ENCODE measurements at places on chromosomes 3 and 15.

GRCh38 chr3:12991481-12991837 is 81.8 kb downstream of the IQSEC1 start:
- no peak for DNase-seq

DNA sequence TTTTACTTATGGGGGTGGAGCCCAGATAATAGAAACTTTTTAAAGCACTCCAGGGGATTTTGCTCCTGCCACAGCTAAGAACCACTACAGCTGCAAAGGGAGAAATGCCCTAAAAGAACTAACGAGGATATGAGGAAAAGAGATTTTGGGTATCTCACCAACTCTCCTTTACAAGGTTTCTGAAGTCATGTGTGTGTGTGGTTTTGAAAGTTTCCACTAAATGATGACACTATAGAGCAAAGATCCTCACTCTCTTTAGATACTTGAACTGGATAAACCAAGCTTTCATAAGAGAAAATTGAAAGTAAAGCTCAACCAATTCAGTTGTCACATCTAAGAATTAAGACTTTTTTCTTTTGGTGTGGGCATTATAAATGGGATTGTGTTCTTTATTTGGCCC is 455.3 kb upstream of the ALCAM start:
- DNase-seq: no peak

- no peak for DNase-seq
Observed at GRCh38 chr3:37661615-37662306, 199.9 kb upstream of the CTDSPL start.

GRCh38 chr3:35931867-35932266 is 292.5 kb downstream of the ARPP21 start:
- no peak for DNase-seq

GRCh38 chr3:112334691-112335433 is 1.9 kb downstream of the CD200 start:
- no peak for DNase-seq

DNA sequence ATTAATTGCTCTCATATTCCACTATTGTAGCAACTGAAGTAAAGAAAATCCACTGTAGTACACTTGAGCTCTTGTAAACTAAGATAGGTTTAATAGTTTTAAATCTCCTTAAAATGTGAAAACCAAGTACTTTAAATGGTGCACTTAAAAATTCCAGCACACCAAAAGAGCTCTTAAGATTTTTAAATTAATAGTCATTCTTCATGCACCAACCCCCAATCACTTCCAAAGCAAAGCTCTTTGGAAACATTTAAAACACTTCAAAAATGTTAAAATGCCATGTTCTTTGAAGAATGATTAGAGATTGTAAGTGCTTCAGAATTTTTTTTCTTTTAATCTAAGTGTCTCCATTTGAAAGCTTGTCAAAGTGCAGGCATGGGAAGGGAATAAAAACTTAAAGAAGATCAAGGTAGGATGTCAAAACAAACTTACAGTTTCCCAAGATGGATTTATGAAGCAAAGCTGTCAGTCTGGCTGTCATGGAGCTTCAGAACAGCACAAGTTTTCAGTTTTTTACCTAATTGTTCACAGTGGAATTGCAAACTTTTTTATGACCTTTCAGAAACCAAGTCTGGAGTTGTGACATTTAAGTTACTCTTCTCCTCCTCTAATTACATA is 84.3 kb downstream of the ARPP21 start:
- no peak for DNase-seq

DNA sequence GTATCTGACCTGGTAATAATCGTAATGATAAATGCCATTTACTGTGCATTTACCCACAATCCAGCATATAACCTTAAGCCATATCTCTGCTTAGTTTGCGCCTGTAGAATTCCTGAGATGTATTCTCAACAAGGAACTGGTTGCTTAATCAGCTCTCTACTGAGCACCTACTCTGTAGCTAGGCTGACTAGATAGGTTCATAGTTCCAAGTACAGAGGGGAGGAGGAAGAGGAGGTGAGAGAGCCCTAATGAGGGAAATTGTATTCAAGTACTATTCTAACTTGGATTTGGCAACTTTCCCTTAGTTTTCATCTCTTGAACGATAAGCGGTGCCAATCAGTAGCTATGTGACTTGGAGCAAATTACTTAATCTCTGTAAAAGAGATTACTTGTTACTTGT is 5.6 kb upstream of the AKAP13 start:
- no peak for DNase-seq

GRCh38 chr3:144403040-144403457 is 431.4 kb downstream of the DIPK2A start:
- DNase-seq: no peak

- no peak for DNase-seq
Observed at GRCh38 chr15:60118146-60118545, 114.0 kb downstream of the FOXB1 start.

GRCh38 chr15:78437107-78437761 is 782 bp upstream of the IREB2 start:
- DNase-seq: no peak

GRCh38 chr3:187920913-187921312 is 175.6 kb upstream of the BCL6 start:
- no peak for DNase-seq

- no peak for DNase-seq
Observed at GRCh38 chr3:20324664-20325478, 138.9 kb upstream of the SGO1 start.

DNA sequence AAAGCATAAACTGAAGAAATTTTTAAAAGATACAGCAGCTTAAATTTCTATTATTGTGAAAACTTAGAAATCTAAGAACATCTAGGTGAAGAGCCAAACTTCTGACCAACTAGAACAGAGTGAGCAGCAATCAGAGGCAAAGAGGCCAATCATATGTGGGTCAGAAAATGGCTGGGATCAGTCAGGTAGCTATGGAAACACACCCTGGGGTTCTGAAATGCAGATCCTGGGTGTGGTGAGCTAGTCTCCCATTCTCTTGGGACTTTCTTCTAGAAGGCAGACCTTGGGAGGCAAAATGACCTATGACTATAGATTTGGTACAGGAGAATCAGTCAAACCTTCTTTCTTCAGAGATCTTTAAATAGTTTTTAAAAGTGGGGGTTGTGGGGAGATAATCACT is 385.8 kb downstream of the TBC1D5 start:
- DNase-seq: no peak

DNA sequence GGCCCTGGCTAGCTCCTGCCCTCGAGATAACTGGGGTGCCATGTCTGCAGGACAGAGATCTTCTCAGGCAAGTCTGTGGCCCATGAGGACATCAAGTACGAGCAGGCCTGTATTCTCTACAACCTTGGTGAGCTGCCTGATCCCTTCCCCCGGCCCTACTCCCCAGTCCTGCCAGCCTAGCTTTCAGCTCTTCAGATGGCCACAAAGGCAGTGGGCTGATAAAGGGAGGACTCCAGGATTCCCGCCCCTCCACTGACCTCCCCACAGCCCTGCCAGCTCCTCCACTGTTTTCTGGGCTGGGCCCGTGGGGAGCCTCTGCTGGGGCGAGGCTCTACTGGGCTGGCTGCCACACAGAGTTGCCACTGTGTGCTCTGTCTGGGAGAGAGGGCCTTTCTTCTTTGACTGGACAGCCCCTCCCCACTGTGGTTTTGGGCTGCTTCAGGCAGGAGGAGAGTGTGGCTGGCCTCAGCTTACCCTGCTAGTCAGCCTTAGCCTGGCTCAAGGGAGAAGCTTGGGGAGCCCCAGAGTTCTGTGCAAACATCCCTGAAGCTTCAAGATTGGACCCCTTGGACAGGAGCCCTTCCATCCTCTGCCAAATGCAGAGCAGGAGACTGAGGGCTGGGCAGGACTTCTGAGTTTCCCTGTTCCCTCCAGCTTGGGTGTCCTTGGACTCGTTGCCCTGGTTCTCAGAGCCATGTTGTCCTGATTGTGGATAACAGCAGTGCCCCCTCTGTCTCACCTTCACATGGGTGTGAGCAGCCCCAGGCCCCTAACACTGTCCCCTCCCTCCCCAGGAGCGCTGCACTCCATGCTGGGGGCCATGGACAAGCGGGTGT is 24.4 kb downstream of the PTPN23 start:
- DNase-seq: no peak

- DNase-seq: no peak
Observed at GRCh38 chr3:88863196-88863595, 244.2 kb upstream of the EPHA3 start.

- no peak for DNase-seq
Observed at GRCh38 chr15:51053571-51053970, 41.1 kb downstream of the TNFAIP8L3 start.

DNA sequence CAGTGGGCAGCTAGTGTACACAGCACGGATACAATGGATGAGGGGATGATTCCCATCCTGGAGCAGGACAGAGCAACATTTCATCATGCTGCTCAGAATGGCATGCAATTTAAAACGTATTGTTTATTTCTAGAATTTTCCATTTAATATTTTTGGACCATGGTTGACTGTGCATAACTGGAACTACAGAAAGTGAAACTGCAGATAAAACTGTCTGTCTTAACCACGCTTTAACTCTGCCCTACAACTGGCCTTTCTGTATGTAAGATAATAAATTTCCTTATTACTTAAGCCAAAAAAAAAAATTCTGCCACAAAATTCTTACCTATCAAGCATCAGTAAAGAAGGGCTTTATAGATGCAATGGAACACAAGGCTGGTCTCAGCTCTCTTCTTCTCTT is 33.4 kb downstream of the AP3S2 start:
- DNase-seq: no peak

- DNase-seq: no peak
Observed at GRCh38 chr3:78857494-78858111, 910.2 kb downstream of the ROBO1 start.

DNA sequence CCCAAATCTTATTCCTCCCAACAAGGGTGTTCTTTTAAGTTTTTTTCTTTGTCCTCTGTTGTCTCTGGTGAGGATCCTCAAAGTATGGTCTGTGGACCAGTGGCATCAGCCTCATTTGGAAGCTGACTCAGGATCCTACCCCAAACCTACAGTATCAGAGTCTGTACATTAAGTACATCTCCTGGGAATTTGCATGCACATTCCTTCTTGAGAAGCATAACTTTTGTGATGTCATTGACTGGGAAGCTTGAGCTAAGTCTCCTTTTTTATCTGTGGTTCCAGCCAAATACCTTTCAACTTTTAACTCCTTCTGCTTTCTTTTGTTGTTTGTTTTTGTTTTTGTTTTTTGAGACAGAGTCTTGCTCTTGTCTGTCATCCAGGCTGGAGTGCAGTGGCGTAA is 40.5 kb downstream of the ARMC8 start:
- no peak for DNase-seq

DNA sequence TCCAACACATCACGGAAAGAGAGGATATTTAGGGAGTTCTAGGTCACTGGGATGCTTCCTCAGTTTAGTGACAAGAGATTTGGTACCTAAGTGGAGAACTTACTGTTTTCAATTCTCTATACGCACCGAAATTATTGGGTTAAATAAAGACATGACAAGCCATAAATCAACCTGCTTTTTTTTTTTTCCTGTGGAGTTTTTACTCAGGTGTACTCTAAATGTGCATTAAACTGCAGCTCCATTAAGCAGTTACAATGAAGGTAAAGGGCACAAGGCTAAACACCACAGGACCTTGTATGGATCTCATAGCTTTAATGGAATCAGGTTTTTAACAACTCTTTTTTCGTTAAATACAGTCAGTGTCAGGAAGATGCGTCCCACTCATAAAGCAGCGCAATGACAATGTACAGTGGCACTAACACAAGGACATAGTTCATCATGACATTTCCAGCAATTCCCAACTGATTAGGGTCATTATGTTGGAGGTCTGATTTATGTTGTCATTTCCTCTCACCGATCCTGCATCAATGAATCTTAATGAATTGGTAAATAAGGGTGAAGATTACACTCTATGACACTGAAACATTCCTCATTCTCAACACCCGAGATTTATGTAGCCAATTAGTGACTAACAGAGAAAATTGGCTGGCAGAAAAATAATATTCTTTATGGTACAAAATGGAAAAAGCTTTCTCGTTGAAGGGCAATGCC is 355.2 kb downstream of the FOXP1 start:
- no peak for DNase-seq

GRCh38 chr15:25170781-25171110 is 216.0 kb downstream of the SNRPN start:
- DNase-seq: no peak

- no peak for DNase-seq
Observed at GRCh38 chr3:46660543-46661523, 32.6 kb downstream of the ALS2CL start.

- no peak for DNase-seq
Observed at GRCh38 chr15:60574801-60575631, 96.1 kb upstream of the ICE2 start.

DNA sequence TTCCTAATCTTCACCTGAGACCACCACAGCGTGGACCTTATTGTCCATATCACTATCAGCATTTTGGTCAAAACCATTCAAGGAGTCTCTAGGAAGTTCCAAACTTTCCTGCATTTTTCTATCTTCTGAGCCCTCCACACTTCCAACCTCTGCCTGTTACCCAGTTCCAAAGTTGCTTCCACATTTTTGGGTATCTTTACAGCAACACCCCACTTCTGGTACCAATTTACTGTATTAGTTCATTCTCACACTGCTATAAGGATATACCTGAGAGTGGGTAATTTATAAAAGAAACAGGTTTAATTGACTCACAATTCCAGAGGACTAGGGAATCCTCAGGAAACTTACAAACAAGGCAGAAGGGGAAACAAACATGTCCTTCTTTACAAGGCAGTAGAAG is 103.3 kb upstream of the CBLB start:
- DNase-seq: no peak

GRCh38 chr15:77508541-77509243 is 88.0 kb downstream of the HMG20A start:
- DNase-seq: no peak

DNA sequence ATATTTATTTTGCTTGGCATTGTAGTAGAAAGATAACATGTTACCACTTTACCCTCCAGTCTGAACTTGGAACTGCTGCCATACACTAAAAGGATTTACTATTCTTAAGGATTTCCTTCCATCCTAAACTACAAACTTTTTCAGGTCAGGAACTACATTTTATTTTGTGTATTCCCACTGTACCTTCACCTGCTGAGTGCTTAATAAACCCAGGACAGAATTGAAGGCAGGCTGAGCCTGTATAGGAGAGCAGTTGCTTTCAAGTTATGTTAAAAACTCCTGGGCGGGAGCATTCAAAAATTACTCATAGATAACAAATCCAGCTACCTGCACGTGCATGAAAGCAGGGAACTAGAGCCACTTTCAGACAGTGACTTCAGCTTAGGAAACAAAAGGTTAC is 58.3 kb downstream of the CACNA1D start:
- DNase-seq: no peak

- no peak for DNase-seq
Observed at GRCh38 chr3:64105816-64106215, 82.5 kb upstream of the PSMD6 start.

- no peak for DNase-seq
Observed at GRCh38 chr3:86562090-86562489, 428.9 kb downstream of the VGLL3 start.

- DNase-seq: no peak
Observed at GRCh38 chr3:8845641-8846040, 76.2 kb upstream of the OXTR start.

All from dorsolateral prefrontal cortex (tissue), 122 donors.